ENCODE measurements at places on chromosomes 6 and 20.

- no peak for DNase-seq
These were observed 151.3 kb downstream of the FARS2 start for GRCh38 chr6:5412663-5413062.

DNA sequence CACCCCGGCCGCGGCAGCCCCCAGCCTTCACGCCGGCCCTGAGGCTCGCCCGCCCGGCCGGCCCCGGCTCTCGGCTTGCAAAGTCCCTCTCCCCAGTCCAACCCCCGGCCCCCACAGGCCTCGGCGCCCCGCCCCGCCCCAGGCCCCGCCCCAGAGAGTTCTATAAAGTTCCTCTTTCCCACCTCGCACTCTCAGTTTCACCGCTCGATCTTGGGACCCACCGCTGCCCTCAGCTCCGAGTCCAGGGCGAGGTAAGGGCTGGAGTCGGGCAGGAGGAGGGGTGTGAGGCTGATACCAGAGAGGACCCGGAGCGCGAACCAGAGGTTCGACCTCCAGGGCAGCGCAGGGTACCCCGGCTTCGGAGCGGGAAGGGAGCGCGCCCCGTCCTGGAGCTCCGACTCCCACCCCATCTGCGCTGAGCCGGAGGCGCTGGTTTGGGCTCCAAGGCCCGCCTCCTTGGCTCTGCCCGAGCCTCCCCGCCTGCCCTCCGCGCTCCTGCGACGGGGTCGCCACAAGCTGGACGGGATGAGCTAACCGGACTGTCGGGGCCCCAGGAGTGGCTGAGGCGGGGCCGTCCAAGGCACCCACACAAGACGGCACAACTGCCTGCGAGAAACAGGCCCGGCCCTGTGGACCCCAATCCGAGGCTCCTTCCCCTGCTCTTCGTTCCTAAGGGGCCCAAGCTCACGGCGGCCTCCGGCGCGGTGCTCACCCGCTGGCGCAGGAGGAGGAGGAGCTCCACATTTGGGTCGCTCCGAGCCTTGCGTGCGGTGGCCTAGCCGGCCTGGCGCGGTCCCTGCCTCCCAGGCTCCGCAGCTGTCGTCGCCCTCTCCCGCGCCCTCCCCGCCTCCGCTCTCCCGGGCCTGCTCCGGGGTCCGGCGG lies at the start of gene IRF4:
IRF4 (plus strand) TSS at position 194 of the 882 bp plus-strand sequence. CDS start 1,401 bp downstream, outside the sequence.
- DNase-seq = no peak

DNA sequence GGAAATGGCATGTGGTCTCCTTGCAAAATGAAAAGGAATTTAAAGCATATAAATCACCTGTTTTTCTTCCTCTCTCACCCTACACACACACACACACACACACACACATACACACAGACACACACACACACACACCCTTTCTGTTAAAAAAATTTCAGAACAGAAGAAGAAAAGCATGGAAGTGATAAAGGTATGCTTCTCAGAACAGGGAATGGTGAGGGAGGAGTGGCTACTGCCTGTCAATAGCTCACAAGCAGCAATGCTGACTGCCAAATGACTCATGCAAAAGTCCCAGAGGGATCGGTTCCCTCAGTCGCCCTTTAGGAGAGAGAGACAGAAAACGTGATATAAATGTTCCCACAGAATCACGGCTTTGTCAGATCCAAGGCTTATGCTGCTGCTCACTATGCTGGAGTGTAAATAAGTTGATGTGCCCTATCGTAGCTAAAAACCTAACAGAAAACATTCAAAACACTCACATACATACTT lies 102.6 kb downstream of the IBTK start:
- peak; percentile 94 for DNase-seq

DNA sequence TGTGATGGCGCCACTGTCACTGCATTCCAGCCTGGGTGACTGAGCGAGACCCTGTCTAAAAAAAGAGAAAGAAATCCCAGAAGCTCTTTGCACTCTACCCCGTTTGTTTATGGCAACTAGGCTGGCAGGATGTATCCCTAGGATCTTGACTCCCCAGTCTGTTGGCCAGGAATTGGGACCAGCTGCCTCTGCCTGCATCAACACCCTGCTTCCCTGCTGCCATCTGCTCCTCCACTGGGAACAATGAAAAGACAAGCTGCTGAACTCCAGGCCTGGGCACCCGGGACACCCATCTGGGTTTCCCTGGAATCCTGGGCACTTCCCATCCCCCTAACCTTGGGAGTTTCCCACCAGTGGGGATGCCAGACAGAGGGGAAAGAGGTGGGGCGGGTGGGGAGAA lies 64.9 kb downstream of the CPNE5 start:
- DNase-seq = no peak

DNA sequence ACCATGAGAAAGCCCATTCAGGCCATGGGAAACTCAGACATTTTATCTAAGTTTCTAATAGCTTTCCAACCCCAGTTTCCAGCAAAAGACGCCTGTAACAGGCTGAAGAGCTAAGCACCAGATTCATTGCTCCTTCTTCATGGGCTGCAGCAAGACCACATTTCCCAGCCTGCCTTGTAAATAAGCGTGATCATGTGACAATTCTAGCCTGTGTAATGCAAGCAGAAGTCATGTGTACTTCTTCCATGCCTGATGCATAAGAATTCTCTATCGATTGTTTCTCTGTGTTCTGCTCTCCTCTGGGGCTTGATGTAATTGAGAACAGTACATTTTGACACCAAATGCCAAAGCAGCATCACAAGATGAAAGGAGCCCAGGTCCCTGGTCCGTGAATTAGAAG lies 6.8 kb downstream of the PCSK2 start:
- DNase-seq = no peak

DNA sequence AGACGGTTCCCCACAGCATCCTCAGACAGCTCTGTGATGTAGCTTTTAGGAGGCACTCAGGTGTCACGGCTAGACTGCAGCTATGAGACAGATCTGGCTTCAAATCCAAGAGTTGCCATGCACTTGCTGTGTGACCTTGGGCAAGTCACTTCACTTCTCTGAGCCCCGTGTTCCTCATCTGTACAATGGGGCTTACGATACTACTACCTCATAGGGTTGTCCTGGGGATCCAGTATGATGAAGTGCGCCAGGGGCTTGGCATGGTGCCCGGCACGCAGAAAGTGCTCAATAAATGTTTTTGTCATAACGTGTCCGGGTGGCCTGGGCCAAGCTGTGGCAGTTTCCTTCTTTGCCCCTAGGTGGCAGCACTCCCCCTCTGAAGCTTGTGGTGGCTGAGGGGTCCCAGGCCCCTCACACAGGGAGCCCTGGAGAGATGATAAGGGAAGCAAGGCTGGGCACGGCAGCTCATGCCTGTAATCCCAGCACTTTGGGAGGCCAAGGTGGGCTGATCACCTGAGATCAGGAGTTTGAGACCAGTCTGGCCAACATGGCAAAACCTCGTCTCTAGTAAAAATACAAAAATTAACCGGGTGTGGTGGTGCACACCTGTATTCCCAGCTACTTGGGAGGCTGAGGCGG lies 19.1 kb upstream of the CHMP4B start:
- peak; percentile 33 for DNase-seq

DNA sequence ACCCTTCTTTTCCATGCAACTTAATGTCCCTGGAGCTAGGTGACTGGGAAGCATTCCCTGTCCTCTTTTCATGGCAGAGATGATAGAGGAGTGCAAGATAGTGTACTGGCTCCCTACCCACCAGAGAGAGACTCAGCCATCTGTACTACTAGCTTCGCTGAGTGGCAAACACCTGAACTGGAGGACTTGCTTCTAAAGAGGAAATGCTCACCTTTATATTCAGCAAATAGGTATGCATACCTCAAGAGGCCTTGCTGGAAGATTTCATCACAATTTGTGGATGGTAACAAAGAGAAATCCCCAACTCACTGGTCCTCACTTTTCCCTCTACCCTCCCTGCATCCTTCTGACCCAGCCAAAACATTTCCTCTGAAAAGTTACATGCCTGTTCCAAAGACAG lies 124.1 kb downstream of the FOXA2 start:
- no peak for DNase-seq
